Activated CD8-positive, alpha-beta memory T cell treated with anti-CD3 and anti-CD28 coated beads for 1 hour (primary cell): ENCODE measurements at places on chromosomes 2 and 18.
A peak's percentile ranks its signal among the peaks of the same experiment; 100 is the strongest.

DNA sequence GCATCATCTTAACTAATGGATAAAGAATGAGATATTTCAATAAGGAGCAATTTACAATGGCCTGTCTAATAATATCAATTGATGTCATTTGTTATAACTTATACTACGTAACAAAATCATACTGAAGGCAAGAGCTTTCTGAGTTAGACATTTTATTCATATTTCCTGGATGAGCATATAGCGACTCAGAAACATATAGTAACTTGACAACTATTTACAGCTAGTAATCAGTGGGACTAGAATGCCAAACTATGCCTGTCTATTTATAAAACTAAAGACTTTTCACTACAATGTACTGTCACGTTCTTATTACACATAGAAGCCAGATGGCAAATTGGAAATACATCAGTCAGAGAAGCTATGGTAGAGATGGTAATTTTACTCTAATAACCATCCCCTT lies 766.2 kb upstream of the TMEFF2 start:
- DNase-seq, result no peak

DNA sequence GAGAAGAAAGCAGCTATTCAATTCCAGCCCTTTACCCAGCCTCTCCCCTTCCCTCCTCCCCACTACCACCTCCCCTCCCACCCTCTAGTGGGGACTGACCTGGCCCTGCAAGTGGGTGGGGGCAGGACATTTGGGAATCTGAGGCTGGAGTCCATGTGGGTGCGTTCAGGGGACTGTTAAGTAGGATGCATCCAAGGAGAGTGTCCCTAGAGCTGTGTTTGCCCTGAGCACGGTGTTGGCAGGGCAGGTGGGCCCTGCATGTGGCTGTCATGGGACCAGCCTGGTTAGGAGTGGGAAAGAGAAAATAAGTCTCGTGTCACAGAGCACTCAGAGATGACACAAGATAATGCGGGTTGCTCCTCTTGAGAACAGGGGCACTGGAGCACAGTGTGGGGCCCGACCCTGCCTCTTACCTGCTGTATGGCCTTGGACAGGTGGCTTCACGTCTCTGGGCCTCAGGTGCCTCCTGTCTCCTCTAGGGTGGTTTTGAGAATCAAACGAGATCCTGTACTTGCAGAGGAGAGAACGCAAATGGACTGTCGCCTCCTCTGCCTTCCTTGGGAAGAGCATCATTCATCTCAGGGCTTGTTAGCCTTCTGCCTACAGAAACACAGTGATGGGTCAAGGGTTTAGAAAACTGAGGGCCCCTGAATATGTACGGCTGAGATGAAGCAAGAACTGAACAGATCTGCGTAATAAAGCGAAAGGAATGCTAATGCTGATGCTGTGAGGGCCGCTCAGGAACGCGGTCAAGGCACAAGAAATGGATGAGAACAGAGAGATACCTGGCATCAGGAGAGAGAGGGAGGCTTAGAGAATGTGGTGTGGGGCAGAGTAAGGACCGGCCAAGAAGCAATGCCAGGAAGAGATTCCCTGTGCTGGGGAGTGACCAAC lies 187.7 kb upstream of the HAAO start:
- no peak for DNase-seq

- peak; percentile 39 for DNase-seq
Measured at GRCh38 chr2:111897924-111898702, at the start of gene MERTK. Gene MERTK (plus strand): TSS chr2:111898607. CDS start chr2:111898736, 129 bp downstream.

- DNase-seq, result no peak
Measured at GRCh38 chr2:28343184-28343942, 49.3 kb upstream of the FOSL2 start.
